ENCODE measurements at places on chromosomes 2 and 18.

GRCh38 chr2:113915082-113915819, 25.4 kb downstream of the ACTR3 start:
- no peak for DNase-seq

GRCh38 chr2:217071416-217071815, 211.6 kb upstream of the TNP1 start:
- no peak for DNase-seq

- no peak for DNase-seq
These were observed 439.7 kb upstream of the FANCL start for GRCh38 chr2:58680755-58681310.

- no peak for DNase-seq
These were observed 30.0 kb upstream of the ATP6V1B1 start for GRCh38 chr2:70905443-70906421.

DNA sequence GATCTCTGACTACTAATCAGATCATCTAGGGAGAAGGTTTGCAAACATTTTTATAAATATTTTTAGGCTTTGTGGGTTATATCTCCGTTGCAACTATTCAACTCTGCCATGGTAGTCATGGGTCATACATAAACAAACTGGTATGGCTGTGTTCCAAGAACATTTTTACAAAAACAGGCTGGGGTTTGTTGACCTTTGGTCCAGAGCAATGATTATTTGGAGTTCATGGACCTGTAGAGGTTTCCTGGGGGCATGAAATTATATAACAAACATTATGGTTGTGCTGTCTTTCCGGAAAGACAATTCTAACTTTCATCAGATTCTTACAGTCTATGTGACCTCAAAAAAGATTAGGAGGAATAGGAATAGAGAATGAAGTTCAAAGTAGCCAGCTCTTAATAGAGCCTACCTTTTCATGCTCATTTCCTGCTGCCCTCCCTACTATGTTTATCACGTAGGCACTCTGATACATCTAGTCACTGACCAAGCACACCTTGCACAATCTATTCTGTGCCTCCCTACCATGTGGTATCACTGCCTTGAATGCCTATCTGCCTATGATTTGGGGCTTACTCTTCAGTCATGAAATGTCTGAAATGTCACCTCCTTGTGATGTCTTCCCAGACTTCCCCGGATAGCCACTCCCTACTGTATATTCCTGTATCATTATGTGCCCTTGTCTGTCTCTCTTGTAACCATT, 102.4 kb upstream of the SCN1A start:
- no peak for DNase-seq

GRCh38 chr2:65727816-65728215, 295.4 kb upstream of the SPRED2 start:
- no peak for DNase-seq

GRCh38 chr2:112065966-112066365, 10.9 kb downstream of the TMEM87B start:
- DNase-seq = no peak

- DNase-seq = no peak
These were observed 85.6 kb upstream of the TSPYL6 start for GRCh38 chr2:54341656-54342055.

- DNase-seq = no peak
These were observed 80.8 kb downstream of the KCTD18 start for GRCh38 chr2:200428961-200429665.

DNA sequence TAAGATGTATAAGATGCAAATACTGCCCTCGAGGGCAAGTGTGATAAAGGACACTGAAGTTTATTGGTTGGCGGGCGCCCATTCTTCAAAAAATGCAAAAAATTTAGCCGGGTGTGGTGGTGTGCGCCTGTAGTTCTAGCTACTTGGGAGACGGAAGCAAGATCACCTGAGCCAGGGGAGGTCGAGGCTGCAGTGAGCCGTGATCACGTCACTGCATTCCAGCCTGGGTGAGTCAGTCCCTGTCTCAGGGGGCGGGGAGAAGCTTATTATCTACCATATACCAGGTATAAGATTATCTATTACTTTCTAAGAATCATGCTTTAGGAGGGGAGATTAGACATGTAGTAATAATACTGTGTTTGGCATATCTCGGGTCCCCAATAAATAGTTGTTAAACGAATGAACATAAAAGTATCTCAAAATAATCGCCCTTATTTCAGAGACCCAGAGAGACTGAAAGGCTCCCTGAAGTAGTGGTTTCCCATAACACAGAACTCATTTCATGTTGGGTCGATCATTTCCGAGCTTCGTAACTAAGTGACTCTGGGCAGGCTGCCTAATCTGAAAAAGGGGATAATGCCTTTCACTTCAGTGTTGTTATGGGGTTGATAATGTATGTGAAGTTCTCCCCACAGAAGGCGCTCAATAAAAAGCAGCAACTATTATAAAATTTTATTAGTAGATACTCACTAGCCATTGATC, 1.2 kb upstream of the SELENOI start:
- DNase-seq = peak; percentile 22
